NCI-H446 (cell line): ENCODE measurements at places on chromosomes 12 and 14.

DNA sequence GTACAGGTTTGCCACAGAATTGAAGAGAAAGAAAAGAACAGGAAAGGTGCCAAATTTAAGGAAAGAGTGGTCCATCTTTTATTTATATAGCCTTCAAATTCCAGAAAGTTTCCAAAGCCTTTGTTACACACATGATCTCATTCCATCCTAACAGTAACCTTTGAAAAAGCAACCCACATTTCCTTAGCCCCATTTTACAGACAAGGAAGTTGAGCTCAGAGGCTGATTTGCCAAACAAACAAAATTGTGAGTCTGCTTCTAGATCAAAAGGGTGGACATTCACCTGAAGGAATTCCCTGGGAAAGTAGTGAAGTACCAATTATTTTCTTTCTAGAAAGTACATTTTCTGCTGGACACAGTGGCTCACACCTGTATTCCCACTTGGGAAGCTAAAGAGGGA, 32.0 kb downstream of the KICS2 start:
- DNase-seq: no peak

GRCh38 chr12:114686773-114687500, 3.0 kb upstream of the TBX3 start:
- no peak for DNase-seq

GRCh38 chr12:100031836-100032235, 47.1 kb upstream of the ANKS1B start:
- DNase-seq: peak; percentile 66

DNA sequence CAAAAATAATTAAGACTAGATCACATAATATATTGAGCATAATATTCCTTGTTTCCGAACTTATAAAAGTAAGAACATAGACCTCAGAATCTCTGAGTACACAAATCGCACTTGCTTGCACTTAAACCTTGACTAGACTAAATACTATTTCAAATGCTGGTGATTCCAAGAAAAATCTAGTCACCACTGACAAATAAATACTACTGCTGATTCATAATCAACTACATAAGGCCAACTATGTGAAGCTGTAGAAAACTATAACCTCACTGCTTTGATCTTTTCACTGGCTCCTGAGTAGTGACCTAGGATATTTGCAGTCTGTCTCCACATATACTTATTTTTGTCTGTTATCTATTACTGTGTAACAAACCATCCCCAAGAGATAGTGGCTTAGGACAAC, 245.4 kb downstream of the DIO2 start:
- no peak for DNase-seq

- DNase-seq: no peak
These were observed 116.2 kb downstream of the TRHDE start for GRCh38 chr12:72388322-72388721.
